ENCODE measurements at places on chromosomes 7 and 10.

DNA sequence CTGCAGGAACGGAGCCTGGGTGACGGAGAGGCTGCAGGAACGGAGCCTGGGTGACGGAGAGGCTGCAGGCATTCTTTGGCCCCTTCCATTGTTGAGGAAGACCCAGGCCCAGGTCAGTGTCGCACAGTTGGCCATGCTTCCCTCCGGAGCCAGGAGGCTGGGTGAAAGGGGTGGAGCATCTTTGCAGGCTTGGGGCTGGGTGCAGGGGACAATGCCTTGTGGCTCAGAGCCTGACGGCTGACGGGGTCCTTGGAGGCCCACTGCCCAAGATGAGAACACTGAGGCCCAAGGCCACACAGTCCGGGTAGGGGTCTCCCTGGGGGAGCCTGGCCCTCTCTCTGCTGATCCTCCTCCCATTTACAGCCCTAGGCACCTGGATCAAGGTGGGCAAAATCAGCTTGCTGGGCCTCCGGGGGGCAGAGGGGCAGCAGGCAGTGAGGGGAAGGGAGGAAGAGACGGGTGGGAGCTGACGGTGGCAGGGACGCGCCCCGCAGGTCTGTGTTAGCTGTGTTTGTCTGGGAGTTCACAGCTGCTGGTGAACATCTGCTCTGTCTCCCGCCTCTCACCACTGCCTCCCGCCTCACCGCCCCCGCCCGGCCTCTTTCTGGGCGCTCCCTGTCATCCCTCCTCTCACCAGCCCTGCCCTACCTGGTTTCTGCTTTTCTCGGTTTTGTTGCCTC, 30.6 kb upstream of the PCBD1 start:
- H3K36me3 ChIP-seq: no peaks in the 10 kb centered on the region
- H3K27me3 ChIP-seq: peaks cover 15% of the 10 kb centered on the region
- H3K4me3 ChIP-seq: no peak overlapping the region
- no peak for DNase-seq
- H3K27ac ChIP-seq: no peak overlapping the region

GRCh38 chr7:80719261-80719660, 80.8 kb downstream of the CD36 start:
- no peak overlapping the region for H3K4me3 ChIP-seq
- H3K27me3 ChIP-seq: no peaks in the 10 kb centered on the region
- H3K4me1 ChIP-seq: no peaks in the 10 kb centered on the region
- no peaks in the 10 kb centered on the region for H3K36me3 ChIP-seq
- H3K27ac ChIP-seq: no peak overlapping the region

- peak overlapping the region; percentile 99 for H3K27ac ChIP-seq
- H3K36me3 ChIP-seq: no peaks in the 10 kb centered on the region
- H3K4me1 ChIP-seq: peaks cover 46% of the 10 kb centered on the region
- peak overlapping the region; percentile 96 for H3K4me3 ChIP-seq
Measured at GRCh38 chr10:101693651-101693977, 1.4 kb downstream of the FBXW4 start.

DNA sequence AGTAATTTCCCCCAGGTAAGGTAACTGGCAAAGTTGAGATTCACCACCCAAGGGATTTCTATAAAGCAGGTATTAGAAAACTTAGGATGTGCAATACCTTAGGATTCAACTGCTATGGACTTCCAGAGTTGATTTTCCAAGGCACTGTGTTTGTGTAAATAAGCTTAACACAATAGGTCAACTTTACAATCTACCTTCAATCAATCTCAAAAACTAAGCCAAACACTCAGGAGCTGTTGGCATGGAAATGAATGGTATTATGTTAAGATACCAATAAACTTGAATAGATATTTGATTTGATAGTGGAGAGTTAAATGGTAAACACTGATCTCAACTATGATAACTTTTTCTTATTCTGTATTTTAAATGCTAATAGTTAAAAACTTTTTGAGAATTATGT, 762 bp upstream of the SEMA3E start:
- no peak for DNase-seq
- H3K36me3 ChIP-seq: no peaks in the 10 kb centered on the region
- no peaks in the 10 kb centered on the region for H3K4me1 ChIP-seq
- no peak overlapping the region for H3K27ac ChIP-seq
- H3K27me3 ChIP-seq: peaks cover 7% of the 10 kb centered on the region

- no peak for DNase-seq
- H3K4me1 ChIP-seq: no peaks in the 10 kb centered on the region
- no peak overlapping the region for H3K4me3 ChIP-seq
- H3K36me3 ChIP-seq: no peaks in the 10 kb centered on the region
- H3K27me3 ChIP-seq: peaks cover 3% of the 10 kb centered on the region
Measured at GRCh38 chr10:75607576-75607975, 176.2 kb downstream of the LRMDA start.

DNA sequence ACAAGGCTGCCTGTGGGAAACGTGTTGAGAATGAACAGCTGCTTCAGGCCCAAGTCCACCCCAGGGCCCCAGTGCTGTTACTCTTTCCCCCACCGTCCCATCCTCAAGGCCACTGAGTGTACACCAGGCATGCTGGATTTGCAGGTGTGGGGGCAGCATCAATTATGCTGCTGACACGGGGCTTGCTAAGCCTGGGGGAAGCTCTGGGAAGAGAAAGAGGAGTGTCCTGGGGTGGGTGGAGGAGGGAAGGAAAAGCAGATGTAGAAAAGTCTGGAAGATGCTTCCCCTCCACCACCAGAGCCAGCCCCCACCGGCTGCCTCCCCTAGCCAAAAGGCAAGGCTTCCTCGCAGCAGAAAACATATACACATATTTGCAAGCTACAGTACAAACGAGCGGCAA, 153.9 kb downstream of the CDH23 start:
- H3K4me3 ChIP-seq: no peak overlapping the region
- H3K36me3 ChIP-seq: no peaks in the 10 kb centered on the region
- DNase-seq: no peak
- no peaks in the 10 kb centered on the region for H3K27me3 ChIP-seq
- no peak overlapping the region for H3K27ac ChIP-seq

Measured in naive thymus-derived CD8-positive, alpha-beta T cell (primary cell).